Type B pancreatic cell (in vitro differentiated cells): ENCODE measurements at places on chromosomes 4 and X. TPM values are rescaled to one million over a fixed set of nuclear protein-coding genes. Genes with fewer than 3 reads are reported as not detected.

Gene AMMECR1
- total RNA-seq = 19.1 and 19.3 TPM in 2 replicates

Gene SAGE1
- total RNA-seq = not detected in 2 replicates

Gene KIT
- 5.5 and 19.5 TPM in 2 replicates for total RNA-seq

Gene SHROOM2
- total RNA-seq = 8.4 and 16.2 TPM in 2 replicates

Gene ARHGEF6
- total RNA-seq = 0.07 and 3.8 TPM in 2 replicates

Gene AMELX
- total RNA-seq = not detected in 2 replicates

Gene FAM133A
- total RNA-seq = 0.46 TPM in 1 of 2 replicates, not detected in the other

Gene NPFFR2
- total RNA-seq = 0.70 and 2.1 TPM in 2 replicates

Gene SLC4A4
- total RNA-seq = 27.2 and 32.0 TPM in 2 replicates

Gene NIPAL1
- 13.9 and 44.6 TPM in 2 replicates for total RNA-seq

Gene F8A3
- total RNA-seq = 4.0 and 4.5 TPM in 2 replicates

Gene ASB12
- total RNA-seq = 0.63 TPM in 1 of 2 replicates, not detected in the other

Gene MAGEA8
- 0.21 TPM in 1 of 2 replicates, not detected in the other for total RNA-seq

Gene UBA1
- total RNA-seq = 314 and 384 TPM in 2 replicates

Gene RNF175
- total RNA-seq = 0.38 and 11.3 TPM in 2 replicates

Gene MAGED4
- 84.8 and 102 TPM in 2 replicates for total RNA-seq

Gene SLITRK4
- 0.71 and 3.7 TPM in 2 replicates for total RNA-seq

Gene TGIF2LX
- total RNA-seq = not detected in 2 replicates

Gene ACOT9
- total RNA-seq = 37.9 and 51.2 TPM in 2 replicates

Gene AP1AR
- 14.5 and 18.9 TPM in 2 replicates for total RNA-seq

Gene LAMP2
- 82.9 and 120 TPM in 2 replicates for total RNA-seq

Gene APLN
- 1.0 and 1.2 TPM in 2 replicates for total RNA-seq

Gene PLA2G12A
- total RNA-seq = 39.3 and 44.0 TPM in 2 replicates

Gene YY2
- total RNA-seq = 2.7 and 3.1 TPM in 2 replicates

Gene DUSP9
- total RNA-seq = 5.8 and 9.5 TPM in 2 replicates

Gene SORBS2
- total RNA-seq = 22.6 and 43.2 TPM in 2 replicates

Gene ZXDA
- total RNA-seq = 3.5 TPM in 1 of 2 replicates, not detected in the other

Gene RNF212
- 3.0 and 3.5 TPM in 2 replicates for total RNA-seq

Gene SERTM2
- total RNA-seq = 1.7 and 8.9 TPM in 2 replicates

Gene DUSP21
- total RNA-seq = not detected in 2 replicates

Gene LARP7
- 43.5 and 43.8 TPM in 2 replicates for total RNA-seq

Gene GJB1
- 3.9 and 15.3 TPM in 2 replicates for total RNA-seq

Gene FHIP1A
- 13.2 and 38.9 TPM in 2 replicates for total RNA-seq

Gene TMSB15C
- total RNA-seq = 4.4 and 16.5 TPM in 2 replicates

Gene RIPPLY1
- 3.4 TPM in 1 of 2 replicates, not detected in the other for total RNA-seq

Gene BANK1
- total RNA-seq = 1.7 and 2.5 TPM in 2 replicates

Gene RASL11B
- total RNA-seq = 2.7 and 15.7 TPM in 2 replicates

Gene MAGEB1
- total RNA-seq = not detected in 2 replicates

Gene ETDB
- total RNA-seq = not detected in 2 replicates

Gene LRIT3
- total RNA-seq = 0.27 TPM in 1 of 2 replicates, not detected in the other

Gene KLHL13
- total RNA-seq = 5.2 and 10.2 TPM in 2 replicates
